ENCODE measurements at places on chromosomes 3 and 15.

- no peak for DNase-seq
Observed at GRCh38 chr3:125634336-125634950, 39.1 kb upstream of the OSBPL11 start.

DNA sequence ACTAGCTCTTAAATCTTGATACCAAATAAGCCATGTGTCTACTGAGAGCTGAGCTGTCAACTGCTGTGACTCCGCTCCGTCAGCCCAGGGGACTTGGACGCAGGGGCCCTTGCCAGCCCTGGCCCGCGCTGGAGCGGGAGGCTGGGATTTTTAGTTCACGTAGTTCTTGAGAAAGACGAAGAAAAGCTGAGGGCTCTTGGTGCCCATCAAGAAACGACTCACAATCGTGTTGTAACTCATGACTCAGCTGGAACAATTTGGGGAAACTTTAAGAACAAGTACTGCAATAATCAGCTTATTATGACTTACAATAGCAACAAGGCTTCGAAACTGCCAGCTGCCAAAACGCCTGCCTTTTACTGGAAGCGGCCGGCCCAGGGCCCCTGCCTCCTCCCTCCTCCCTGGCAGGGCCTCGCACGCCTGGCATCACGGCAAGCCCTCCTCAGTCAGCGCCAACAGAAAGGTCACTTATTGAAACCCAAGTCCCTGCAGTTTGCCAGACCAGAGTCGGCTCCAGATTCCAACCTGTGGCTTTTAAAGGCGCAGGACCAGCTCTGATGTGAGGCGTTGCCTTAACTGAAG, 60.3 kb downstream of the RGMA start:
- DNase-seq: no peak

DNA sequence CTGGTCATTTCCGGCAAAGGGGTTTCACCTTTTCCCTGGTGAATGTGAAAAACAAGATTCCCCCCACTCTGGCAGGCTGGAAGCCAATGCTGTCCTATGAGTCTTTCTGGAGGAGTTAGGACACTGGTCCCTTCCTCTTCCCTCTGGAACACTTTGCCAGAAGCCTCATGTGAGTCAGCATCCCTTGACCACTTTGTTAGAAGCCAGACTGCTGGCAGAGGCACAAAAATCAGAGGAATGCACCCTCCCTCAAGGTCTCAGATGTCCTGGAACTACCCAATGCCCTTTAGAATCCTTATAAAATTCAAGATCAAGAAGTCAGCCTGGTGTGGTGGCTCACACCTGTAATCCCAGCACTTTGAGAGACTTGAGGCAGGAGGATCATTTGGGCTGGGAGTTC, 26.6 kb downstream of the ITGB5 start:
- DNase-seq: no peak

DNA sequence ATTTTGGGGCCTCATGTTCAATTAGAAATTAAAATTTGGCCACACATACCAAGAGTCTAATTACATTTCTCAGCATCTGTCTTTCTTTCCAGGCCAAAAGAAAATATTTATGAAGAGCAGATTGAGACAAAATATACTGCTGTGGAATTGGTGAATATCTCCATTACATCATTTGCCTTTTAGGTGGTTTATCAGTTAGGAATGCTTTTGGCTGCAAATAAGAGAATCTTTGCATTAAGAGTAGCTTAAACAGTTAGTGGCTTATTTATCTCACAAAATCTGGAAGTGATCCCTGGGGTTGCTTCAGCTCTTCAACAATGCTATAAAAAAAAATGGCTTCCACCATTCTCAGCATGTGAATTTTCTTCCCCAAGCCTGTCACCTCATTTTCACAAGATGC, 308.7 kb downstream of the MAGI1 start:
- no peak for DNase-seq

DNA sequence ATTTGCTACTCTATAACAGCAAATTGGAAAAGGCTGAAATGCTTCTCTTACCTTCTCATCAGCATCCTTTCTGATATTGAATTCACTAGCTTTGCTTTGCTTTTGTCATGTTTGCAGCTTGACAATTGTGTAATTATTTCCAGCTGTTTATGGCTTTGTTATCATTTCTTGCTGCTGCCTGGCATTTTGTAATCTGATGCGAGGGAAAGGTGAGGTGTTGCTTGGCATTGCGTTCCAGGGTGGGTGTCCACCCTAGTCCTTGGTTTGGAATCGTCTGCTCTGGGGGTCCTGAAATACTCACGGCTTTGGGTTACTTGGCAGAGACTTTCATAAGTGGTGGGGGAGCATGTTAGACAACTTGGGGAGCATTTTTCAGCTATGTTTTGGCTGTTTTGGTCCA, 2.9 kb downstream of the CACNA2D3 start:
- DNase-seq: no peak
